ENCODE measurements at places on chromosomes 3 and 15.

- peak; percentile 44 for DNase-seq
Observed at GRCh38 chr15:49235446-49236124, 65.5 kb downstream of the GALK2 start.

DNA sequence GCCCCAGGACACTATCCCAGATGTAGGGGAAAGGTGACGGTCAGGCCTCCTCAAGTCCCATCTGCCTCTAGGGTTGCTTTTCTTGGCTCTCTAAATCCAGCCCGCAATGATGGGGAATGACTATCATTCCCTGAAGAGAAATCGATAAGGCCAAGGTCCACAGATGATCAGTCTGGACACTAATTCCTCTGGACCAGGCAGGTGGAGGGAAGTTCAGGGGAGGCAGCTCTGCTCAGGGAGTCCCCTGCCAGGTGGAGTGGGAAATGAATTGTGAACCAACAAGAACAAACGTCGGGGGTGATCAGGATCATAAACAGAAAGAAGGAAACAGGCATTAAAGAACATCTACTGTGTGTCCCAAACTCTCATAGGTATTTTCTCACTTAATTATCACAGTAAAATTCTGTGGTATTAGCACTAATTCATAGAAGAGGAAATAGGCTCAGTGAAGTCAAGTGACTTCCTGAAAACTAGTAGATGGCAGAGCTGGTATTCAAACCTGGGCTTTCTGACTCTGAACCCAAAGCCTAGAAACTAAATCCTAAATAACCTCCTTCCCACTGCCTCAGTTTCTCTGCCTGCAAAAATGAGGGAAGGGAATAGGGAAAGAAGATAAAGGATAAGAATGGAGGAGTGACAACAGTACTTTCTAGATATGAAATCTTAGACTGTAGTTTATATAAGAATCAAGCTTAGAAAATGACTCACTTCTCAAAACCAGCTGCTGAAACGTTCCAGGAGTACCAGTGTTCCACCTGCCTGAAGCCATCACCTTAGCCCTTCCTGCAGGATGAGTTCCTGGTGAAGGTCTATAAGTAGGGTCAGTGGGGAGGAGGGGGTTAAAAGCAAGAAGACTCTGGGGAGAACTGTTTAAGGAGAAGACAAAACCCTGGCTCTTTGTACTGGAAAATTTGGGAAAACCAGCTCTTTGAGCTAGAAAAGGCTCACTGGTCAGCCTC lies 7.5 kb downstream of the BMF start:
- no peak for DNase-seq

DNA sequence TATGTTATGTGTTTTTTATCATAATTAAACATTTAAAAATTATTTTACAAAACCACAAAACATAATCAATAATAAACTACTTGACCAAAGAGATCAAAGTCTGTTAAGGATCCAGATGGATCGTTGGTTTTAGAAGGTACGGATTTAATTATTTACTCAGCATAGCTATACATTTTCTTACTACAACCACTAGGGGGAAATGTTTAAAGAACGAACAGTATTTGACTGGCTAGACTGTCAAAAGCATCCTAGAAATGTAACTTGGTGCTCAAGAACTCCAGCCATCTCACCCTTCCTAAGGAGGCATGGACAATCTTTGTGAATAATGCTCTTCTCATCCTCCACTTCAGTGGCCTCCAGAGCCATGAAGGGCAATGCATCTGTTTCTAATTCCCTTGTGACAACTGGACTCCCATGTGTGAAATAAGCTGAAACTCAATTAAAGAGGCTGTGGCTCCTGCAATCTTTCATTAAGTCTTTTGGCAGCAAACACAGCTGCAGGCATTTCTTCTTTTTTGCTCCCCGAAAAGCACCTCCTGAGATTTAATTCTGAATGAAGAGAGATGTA lies 94.7 kb upstream of the TUSC7 start:
- DNase-seq, result peak; percentile 6

DNA sequence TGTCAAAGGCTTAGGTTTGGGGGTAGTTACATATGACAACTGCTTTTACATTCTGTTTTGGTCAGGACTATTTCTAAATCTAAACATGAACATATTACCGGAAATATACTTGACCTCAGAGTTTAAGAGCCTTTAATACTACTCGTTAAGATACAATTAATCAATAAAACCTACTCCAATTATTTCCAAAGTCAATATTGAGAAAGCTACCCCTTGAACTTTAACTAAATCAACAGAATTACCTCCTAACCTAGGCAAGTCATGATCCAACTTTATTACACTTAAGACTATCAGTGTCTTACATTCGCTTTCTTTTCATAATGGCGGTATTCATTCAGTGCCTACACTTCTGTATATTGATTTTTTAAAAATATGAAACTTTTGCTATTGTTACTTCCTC lies 107.7 kb downstream of the RAP2B start:
- DNase-seq, result no peak

DNA sequence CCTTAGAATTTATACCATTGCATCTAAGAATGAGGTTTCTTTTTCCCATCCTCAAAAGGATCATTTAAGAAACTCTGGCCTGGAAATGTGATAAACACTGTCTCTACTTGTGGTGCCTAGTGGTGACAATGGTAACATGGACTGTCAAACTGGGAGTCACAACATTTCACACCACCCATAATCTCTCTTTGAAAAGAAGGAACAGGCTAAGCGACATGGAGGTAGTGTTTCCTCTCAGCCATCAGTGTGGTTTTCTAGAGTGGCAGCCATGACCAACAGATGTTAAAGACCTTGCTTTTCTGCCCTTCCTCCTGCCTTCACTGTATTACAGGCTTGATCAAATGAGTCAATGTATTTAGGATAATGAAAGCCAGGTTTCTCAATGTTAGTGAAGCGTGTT lies 283.1 kb upstream of the STAC start:
- no peak for DNase-seq

DNA sequence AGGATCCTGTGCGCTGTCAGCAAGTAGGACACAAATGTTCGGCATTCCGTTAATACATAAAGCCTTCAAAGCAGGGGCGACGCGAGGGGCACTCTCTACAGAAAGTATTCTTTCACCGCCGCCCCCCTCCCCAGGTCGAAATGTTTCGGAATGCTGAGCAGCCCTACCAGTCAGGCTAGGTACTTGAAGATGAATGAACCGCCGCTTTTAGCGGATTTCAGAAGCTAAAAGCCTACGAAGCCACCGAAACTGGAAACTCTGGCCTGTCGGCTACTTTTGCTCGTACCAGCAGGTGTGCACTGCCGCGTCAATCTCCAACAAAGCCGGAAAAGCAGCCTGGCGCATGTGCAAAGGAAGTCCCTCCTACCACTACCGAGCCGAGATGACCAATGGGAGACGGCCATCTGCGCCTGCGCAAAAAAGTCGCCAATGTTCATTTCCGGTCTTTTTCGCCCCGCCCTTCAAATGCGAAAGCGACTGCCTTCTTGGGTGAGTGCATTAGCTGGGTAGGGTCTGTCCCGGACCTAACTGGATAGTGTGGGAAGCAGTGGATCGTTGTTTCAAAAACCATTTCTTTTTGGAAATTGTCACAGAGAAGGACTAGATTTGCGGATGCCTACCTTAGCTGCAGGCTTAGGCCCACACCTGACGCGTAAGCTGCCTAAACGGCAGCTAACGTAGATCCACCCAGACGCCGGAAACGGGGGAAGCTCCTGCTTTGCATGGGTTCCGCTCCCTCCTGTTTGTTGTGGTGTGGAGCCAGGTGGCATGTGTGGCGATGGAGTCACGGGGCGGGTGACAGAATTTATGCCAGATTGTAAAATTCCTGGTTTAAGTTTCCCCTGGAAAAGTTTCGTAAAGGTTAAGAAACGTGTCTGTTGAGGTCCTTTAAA lies at the start of gene WDR5B:
TSS of gene WDR5B (minus strand) at position 301 of the 893 bp plus-strand sequence. CDS start 534 bp downstream, outside the sequence.
- DNase-seq, result peak; percentile 93

DNA sequence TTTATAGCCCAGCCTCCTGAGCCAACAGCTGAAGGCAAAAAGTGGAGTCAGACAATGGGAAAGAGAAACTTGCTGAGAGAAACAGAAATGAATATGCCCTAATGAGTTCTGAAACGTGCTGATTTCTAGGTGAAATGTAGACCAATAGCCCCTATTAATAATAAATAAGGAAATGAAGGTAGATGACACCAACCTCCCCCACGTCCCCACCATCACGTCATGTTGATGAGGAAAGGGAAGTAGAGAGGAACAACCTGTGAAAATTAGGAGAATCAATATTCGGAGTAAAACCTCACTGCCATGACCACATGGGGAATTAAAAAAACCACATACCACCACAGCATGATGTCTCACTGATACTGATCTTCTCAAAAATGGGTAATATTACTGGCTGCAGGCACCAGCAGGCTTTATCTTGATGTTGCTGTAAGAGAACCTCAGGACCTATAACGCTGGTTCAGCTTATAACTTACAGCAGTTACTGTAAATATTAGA lies 64.0 kb downstream of the KAT2B start:
- peak; percentile 14 for DNase-seq

GRCh38 chr15:78930577-78931388 lies 14.1 kb downstream of the CTSH start:
- DNase-seq, result no peak

- DNase-seq, result no peak
Observed at GRCh38 chr15:76961268-76962011, 29.9 kb downstream of the RCN2 start.

GRCh38 chr15:77384589-77385359 lies 35.1 kb downstream of the PEAK1 start:
- DNase-seq, result no peak

GRCh38 chr15:90840157-90840855 lies 28.1 kb upstream of the FURIN start:
- DNase-seq, result no peak

DNA sequence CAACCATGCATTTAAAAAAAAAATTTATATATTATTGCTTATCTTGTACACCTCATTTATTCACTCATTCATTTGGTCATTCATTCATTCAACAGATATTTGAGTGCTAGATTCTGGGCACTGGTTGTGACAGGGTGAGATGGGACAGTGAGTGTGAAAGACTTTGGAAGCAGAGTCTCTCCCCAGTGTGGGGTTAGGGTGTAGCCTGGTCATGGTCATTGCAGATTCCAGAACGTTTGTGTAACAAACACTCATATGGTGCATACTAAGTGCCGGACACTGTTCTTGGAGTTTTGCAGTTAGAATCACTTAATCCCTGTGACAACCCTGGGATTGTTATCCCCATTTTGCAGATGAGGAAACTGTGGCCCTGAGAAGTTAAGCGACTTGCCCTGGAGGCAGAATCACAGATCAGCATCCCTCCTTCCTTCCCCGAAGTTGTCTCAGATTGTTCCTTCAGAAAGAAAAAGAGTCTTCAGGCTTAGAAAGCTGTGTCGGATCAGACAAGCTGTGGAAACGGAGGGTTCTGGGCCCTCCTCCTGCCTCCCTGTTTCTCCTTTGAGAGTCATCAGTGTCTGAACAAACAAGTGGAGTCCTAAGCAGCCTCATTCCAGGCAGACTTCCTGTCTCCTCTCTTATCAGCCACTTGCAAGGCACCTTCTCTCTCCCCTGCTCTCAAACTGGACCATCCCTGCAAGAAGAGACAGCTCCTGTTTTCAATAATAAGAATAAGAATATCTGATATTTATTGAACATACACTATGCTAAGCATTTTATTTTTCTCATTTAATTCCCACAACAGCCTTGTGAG lies 6.3 kb downstream of the LOXL1 start:
- no peak for DNase-seq

DNA sequence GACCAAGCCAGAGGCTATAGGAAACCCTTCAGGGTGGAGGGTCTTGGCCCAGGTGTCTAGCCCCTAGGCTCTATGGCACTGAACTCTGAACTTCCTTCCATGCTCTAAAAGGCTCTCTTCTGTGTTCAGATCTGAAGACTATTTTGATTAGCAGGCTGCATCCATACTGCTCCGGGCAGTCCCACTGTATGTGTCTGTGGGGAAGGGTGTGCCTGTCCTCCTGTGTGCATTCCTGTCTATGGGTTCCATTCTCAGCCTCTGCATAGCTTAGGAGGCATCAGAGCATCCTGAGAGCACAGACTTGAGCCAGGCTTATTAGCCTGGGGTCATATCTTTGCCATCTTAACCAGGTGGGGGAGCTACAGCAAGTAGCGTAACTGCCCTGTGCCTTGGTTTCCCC lies 38.0 kb downstream of the EXOG start:
- DNase-seq, result no peak

DNA sequence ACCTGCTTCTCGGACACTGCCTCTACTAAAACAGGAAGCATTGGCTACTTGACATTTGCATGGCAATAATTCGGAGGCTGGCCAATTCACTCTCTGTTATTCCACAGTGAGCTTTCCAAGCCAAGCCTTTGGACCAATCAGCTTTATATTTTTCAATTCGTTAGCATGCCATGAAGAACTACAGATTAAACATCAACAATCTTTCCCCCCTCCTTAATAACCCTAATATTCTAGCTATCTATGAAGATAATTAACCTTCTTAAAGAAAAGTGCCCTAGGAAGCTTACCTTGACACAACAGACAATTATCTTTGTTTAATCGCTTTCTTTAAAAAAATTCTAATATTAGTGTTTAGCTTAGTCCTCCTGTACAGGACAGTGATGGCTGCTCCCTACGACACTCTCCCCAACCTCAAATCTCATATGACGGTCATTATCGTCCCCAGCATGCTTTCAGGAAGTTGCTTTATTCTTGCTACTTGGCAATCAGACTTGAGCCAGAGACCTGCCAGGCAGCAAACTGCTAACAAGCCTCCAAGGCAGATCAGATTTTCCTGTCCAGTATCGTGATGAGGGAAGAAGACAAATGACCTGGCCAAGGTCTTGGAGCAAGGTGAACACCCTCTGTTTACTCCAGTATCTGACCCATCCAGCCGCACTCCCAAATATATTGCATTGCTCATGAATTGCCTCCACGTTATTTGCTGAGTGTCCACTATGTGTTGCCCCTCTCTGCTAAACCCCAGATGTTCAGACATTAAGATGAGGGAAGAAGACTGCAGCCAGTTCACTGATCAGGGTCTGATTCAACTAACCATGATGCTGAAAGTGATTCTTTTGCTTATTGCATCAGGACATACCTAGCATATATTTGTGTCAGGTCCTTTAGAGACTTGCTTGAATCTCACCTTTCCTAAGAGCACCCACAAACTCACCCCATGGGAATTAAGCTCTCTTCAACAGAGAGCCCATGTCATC lies 68.1 kb upstream of the LPP start:
- DNase-seq, result no peak

GRCh38 chr15:69576035-69576526 lies 123.5 kb downstream of the RPLP1 start:
- peak; percentile 45 for DNase-seq

- no peak for DNase-seq
Observed at GRCh38 chr15:32951736-32952464, 234.1 kb downstream of the GREM1 start.

DNA sequence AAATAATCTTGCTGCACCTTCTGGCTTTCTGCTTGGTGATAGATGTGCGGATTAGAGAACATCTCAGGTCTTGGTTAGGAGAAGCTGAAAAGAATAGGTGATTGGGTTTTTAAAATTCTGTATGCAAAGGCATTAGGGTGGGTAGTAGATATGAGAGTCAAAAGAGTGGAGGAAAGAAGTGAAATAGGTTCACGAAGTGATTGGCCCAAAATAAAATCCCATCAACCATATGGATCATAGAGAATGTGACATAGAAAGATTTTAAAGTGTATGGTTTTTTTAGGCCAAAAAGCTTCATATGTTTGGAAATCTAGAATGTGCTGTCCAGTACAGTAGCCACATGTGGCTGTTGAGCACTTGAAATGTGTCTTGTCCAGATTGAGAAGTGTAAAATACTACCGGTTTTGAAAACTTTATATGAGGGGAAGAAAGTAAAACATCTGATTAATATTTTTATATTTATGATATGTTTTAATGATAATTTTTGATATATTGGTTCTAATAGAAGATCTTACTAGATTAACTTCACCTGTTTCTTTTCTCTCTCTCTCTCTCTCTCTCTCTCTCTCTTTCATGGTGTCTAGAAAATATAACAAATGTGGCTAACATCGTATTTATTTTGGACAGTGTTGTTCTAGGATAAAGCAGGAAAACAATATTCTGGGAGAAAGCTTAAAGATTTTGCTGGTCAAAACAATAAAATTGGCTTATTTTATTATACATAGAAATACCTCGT lies 2.9 kb downstream of the MBNL1 start:
- no peak for DNase-seq

Data from GM13976 (cell line).